ENCODE measurements at places on chromosomes 11 and 22.
A peak's percentile ranks its signal among the peaks of the same experiment; 100 is the strongest.

DNA sequence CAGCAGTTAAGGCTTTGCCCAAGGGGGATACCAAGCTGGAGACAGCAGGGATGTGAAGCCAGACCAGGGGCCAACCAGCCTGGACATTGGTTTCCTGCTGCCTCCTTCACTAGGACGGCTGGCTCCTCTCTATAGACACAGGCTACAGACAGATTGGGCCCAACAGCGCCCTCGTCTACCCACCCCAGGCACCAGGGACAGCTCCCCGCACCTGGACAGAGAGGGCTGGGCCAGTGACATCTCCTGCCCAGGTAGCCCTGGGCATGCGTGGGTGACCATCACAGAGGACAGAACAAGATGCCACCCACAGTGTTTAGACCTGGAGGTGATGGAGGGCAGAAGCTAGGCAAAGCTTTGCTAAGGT, 1.2 kb downstream of the DKK3 start:
- no peak for DNase-seq

- no peak for DNase-seq
These were observed 25.7 kb downstream of the MPPED2 start for GRCh38 chr11:30560206-30561106.

DNA sequence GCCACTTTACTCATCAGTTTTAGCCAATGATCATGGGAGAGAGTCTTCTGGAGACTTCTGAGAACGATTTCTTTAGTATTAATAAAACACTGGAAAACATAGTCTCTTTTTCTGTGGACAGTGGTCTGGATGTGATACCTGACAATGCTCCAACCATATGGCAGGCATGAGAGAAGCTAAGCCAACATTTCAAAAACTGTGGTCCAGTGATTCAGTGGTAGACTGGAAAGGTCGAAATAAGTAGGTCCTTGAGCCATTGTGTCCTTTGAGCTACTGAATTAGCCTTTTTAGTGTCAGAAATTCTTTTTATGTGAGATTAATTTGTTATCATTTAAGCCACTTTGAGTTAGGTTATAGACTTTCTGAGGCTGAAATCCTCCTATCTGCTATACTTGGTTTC, 197.7 kb upstream of the CTSC start:
- DNase-seq = no peak

- no peak for DNase-seq
These were observed 5.1 kb upstream of the P2RX6 start for GRCh38 chr22:21009638-21010425.

- DNase-seq = no peak
These were observed 10.5 kb upstream of the OR2AT4 start for GRCh38 chr11:75107187-75107586.

DNA sequence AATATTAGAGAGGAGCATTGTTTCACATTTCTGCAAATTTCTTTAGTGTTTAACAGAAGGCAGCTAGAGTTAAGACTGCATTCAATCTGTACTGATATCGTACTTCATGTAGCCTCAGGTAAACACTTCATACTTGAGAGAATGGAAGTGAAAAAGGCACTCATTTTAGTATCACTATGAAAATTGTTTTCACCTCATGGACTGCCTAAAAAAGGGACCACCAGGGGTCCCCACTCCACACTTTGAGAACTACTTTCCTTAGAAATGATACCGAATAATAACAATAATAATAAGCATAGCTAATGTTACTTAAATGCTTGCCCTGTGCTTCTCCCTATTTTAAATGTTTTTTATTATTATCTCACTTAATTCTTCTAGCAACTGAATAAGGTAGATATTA, 95.1 kb downstream of the BLID start:
- DNase-seq = no peak

DNA sequence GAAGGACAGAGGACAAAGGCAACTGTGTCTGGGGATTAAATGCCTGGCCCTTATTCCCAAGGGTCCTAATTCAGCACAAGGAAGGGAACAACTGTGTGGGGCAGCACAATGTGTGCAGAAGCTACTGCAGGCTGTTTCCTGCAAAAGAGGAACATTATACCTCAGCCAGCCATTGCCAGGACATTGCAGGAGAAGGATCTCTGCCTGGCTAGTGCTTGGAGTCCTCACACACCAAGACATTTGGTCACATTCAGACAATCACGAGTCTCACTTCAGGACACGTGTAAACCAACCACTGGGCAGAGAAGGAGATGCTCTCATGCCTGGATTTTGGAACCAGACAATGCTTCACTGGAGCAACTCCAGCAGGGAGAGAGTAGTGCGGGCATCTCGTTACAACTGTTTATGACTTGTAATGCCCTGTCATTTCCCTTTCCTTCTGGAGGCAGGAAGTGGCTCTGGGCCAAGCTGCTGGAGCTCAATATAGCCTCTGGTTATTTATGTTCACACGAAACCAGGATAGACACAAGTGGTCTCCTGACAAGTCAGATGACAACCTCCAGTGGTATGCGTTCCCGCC, 23.9 kb upstream of the ZC3H12C start:
- DNase-seq = no peak

DNA sequence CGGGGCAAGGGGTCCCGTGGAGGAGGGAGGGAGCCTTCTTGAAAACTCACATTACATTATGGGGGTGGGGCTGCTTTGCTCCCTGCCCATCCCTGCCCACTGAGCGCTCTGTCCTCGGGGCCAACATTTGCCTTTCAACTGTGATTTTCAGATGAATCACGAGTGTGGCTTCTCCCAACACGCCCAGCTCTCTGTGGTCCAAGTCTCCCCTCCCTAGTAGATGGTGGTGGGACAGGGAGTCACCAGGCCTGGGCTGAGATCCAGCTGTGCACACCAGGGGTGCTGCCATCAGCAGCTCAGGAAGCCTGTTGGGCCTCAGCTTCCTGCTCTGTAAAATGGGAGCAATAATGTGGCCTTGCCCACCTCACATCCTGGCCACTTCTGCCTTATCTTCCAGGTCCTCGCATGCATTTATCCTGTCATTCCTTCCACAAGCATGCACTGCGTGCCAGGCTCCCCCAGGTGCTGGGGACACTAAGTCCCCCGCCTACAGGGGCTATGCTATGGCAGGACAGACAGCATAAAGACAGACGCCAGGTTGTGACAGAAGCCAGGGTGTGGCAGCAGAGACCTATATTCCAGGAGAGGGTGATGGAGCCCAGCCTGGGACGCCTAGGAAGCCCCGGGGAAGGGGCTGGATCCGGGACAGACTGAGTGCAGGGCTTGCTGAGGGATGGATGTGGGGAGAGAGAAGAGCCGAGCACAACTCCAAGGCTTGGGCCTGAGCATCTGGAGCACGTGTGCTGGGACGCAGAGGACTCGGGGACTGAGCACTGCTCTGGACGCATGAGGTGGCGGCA, 30.5 kb downstream of the NFAM1 start:
- DNase-seq = no peak

GRCh38 chr22:41919357-41920224, 4.7 kb upstream of the SHISA8 start:
- DNase-seq = peak; percentile 69

DNA sequence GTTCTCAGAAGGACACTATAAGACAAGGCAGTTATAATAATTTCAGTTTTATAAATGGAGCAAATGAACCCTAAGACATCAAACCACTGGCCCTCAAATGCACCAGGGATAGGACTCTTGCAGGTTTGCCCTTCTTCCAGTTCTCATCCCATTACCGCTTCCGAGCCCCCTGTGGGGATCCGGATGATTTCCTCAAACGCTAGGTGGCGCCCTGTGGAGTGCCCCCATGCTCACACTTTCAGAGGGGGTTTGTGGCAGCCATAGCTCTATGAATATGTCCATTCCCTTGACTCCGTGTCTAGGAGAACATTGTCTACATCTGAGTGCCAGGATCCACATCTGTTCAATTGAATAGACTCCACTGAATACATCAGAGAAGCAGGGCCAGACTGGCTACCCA, 816.3 kb downstream of the NTM start:
- no peak for DNase-seq

- DNase-seq = no peak
These were observed 2.8 kb downstream of the SLC7A4 start for GRCh38 chr22:21029486-21030025.

DNA sequence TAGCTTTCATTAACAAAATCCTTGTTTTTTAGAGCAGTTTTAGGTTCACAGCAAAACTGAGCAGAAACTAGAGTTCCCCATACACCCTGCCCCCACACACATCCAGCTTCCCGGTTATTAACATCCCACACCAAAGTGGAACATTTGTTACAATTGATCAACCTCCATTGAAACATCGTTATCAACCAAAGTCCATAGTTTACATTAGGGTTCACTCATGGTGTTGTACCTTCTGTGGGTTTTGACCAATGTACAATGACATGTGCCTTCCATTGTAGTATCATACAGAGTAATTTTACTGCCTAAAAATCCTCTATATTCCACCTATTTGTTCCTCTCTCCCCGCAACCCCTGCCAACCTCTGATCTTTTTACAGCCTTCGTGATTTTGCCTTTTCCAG, 28.5 kb downstream of the PRDM11 start:
- no peak for DNase-seq
